CD4-positive, alpha-beta T cell treated with Interleukin-17A for 1 hour (primary cell): ENCODE measurements at places on chromosomes 2 and 18.
A peak's percentile ranks its signal among the peaks of the same experiment; 100 is the strongest.

- DNase-seq: no peak
Observed at GRCh38 chr2:118698564-118698963, 148.9 kb downstream of the EN1 start.

GRCh38 chr2:226835420-226835795 is 446 bp upstream of the RHBDD1 start:
- DNase-seq: no peak

DNA sequence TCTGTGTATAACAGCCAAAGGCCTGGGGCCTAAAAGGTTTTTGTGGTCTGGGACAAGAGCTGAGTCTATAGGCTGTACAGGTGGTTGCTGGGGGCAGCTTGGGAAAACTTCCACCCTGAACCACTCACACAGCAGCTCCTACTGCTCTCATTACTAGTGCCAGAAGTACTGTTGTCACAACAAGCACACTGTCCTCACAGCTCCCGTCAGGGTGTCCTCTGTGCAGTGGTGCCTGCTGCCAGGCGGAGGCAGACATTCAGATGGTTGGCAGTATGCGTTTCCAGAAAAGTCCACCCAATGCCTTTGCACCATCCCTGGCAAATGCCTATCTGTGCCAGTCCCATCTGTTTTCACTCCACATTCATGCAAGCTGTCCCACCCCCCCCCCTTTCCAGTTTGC is 58.5 kb downstream of the EPAS1 start:
- no peak for DNase-seq

GRCh38 chr2:120480903-120481445 is 135.0 kb downstream of the INHBB start:
- DNase-seq: no peak

- DNase-seq: no peak
Observed at GRCh38 chr2:226888971-226889370, 53.1 kb downstream of the RHBDD1 start.

DNA sequence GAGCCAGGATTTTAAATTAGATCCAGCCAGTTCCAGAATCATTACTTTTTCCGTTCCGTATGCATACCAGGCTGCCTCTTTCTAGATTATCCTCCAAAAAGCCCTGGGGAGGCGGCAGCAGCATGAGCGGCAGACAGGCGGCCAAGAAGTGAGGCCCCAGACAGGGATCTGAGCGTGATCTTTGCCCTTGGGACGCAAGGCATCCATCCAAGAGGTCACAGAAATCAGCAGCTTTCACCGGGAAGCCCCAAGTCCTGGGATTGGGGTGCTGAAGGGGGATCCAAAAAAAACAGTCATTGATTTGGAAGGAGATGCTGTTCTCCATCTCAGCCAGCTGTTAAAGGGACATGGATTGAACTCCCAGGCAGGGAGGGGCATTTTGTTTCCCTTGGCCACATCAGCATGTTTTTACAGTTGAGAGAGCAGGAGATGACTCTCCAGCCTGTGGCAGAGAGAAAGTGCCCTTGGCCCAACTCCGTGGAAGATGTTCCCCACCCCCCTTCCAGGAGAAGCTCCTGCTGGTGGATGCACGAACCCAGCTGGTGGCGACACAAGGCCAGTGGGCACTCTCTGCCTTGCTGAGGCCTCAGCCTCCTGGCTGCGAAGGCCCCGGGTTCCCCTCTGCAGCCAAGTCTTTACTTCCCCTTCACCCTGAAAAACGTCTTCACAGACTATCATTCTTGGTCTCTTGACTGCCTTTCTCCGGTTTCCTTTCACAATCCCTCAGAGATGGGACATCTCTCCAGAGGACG is 265.6 kb downstream of the ANAPC1 start:
- no peak for DNase-seq

- DNase-seq: peak; percentile 71
Observed at GRCh38 chr2:42086500-42086953, 38.7 kb downstream of the PKDCC start.

DNA sequence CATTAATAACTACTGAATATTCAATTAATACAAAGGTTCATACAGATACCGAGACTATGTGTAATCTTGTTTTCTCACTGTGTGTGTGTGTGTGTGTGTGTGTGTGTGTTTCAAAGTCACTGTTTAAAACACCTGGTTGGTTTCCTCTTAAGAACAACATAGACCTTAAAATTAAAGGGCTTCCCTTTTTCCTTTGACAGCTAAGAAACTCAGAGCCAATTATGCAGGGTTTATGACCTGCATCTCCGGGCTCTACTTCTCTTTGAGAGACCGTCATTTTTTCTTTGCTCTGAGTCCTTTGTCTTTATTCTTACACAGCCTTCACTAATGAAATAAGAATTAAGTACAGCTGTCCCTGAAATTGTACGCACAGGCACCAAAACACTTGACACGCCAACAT is 145.6 kb downstream of the HDAC4 start:
- DNase-seq: no peak

DNA sequence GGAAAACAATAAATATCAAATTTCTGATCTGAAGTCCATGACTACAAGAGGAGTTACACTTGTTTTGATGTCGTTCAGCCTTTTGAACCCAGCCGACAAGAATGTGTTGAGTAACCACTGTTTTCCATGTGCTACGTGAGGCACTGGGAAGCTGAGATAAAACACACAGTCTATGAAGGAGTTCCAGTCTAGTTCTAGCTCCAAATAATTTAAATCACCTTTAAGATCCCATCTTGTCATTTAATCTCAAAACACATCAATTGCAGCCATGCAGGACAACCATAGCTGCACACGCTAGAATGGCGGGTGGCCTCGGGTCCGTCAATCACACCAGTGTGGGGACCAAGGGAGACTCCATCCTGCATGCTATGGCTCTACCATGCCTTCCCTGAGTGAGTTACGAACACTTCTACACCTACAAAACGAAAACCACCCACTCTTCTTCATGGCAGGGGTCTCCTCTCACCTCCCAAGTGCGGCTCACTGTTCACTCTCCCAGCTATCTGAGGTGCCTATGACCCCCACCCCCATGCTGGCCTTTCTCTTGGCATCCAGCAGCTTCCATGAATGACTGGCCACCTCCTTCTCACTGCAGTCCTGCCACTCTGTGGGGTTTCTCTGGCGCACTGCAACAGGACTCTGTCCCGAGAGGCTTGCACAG is 3.8 kb downstream of the FHL2 start:
- no peak for DNase-seq

DNA sequence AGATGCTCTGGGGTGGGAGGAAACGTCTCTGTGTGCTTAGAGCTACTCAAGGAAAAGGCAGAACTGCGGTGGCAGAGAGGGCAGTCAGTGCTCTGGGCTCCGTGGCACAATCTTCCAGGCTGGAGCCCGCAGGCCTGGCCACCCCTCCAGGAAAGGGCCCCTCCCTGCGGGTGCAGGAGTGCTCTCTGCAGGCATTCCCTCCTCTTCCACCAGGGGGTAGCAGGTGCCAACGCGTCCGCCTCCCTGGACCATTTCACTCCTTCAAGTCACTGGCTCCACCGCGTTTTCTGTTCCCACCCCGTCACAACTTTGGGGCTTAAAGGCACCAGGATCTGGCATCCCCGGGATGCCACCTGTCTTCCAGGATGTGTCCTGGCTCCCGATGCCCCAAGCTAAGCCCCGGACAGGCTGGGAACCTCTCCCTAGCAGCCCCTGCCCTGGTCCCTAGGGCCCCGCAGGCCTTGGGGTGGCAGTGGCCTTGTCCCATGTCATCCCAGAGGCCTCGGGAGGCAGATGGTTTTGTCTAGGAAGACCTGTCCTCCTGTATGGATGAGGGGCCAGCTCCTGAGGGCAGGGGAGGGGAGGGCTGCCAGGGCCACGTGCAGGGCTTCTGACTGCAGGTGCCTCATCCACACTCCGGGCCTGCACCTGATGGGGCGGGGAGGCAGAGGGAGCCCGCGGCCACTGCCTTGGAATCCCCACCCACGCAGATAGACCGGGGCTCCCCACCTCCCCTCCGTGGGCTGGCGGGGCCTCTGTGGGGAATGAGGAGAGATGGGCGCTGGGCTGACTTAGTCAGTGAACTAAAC is 26.4 kb downstream of the KCNIP3 start:
- no peak for DNase-seq

DNA sequence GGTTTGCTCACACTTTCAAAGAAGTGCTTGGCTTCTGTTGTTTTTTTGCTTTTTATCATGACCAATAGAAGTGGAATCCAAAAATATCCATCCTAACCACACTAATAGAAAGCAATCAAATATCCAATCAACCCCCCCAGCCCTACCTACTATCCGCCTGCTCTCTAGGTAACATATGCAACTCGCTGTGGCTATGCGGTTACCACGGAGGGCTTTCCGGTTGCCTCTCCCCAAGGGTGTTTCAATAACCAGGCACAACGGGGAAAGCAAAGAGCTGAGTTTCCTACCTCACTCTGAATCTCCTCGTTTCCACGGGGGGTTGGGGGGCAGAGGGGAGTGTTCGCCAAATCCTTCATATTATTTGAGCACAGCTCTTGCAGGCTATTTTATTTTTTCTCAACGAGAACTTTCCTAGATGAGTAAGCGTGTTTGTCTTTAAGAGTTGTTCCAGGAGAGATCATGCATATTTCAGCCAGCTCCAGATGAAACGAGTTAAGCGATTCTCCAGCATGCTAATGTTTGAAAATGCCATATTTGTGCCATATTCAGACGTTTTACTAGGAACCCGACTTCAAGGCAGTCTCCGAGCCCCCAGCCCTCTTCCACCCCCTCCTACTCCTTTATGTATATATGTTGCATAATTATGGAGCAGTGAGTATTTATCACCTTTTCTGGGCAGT is 30.3 kb downstream of the PAX3 start:
- no peak for DNase-seq

GRCh38 chr2:207244971-207245925 is 79.5 kb upstream of the KLF7 start:
- DNase-seq: no peak

- no peak for DNase-seq
Observed at GRCh38 chr2:34822616-34823015, 1223.5 kb upstream of the FAM98A start.

GRCh38 chr18:42141439-42141838 is 186.4 kb downstream of the PIK3C3 start:
- no peak for DNase-seq

GRCh38 chr2:238743243-238744065 is 104.4 kb upstream of the TWIST2 start:
- no peak for DNase-seq

DNA sequence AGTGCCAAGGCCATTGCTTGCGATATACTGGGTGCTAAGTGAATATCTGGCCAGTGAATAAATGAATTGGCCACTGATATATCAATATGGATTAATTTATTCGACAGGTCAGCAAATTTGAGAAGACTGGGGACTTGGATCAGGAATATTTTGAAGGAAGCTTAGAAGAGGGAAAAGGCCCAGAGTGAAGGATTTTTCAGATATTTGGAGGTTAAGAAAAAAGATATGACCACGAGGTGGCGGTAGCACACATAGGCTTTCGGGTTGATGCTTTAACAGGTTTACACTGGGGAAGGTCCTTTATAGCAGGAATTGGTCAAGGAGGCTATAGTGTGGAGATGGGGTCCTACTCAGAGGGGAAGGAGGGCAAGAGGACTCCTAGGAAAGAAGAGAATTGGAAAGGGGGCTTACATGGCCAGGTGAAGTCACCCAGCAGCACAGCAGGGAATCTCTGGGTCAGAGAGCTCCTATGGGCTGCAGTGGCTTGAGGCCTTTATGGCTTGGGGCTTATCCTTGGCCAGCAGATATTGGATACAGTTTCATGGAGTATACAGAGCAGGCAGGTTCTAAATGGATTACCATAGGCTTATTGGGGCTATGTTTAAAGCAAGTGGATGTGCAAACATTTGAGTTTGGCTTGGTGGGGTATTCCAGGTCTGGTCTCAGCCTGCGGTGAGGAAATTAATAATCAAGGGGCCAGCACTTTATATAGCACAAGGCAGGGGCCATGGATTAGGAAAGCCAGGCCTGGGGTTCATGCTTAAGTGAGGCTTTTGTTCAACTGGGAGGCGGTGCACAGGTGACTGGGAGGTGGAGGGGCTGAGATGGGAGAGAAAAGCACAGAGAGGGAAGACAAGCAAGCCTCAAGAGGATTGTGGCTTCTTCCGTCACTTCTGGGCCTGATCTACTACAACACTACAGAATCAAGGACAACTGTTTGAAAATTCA is 9.7 kb downstream of the IL1RN start:
- peak; percentile 58 for DNase-seq

- no peak for DNase-seq
Observed at GRCh38 chr2:63962186-63962585, 57.0 kb downstream of the VPS54 start.

DNA sequence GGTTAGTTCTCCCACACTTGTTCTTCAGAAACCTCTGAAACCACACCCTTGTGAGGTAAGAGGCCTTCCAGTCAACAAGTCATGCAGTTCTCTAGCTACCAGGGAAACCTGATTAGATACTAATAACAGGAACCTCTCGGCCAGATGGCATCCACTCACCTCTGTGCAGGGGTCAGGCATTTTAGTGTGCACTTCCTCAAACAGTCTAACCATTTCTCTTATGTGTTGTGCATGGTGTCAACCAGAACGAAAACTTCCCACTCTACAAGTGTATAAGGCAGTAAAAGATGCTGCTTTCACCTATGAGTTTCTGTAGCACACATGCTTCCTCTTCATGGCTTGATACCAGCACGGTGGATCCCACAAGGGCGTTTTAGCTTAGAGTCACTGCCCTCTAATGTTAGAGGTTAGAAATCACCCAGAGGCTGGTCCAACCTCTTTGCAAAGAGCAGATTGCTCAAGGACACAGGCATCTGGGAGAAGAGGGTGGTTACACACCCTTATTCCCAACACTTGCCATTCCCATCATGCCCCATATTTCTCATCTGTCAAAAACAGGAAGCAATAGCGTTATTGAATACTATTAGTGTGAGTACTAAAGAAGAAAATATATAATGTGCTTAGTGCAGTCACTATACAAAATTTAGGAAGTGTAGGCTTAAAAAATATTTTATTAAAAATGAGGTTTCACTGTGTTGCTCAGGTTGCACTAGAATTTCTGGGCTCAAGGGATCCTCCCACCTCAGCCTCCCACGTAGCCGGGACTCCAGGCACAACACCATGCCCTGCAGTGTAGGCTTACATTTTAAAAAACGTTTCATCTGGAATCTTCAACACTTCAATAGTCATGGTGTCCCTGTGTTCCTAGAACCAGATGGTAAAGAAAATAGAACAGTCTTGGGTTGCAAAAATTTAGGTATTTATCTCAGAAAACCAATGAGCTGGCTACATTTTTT is 34.5 kb upstream of the RAB31 start:
- DNase-seq: peak; percentile 38

DNA sequence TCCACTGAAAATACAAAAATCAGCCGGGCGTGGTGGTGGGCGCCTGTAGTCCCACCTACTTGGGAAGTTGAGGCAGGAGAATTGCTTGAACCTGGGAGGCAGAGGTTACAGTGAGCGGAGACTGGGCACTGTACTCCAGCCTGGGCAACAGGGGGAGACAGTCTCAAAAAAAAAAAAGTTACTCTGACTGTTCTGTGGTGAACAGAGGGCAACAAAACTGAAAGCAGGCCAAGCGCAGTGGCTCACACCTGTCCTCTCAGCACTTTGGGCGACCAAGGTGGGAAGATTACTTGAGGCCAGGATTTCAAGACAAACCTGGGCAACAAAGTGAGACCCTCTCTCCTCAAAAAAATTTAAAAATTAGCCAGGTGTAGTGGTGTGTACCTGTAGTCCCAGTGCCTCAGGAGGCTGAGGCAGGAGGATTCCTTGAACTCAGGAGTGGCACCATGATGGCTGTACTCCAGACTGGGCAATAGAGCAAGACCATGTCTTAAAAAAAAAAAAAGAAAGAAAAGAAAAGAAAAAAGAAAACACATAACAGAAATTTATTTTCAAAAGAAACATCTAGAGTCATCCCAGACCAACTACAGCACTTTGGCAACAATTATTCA is 13.6 kb upstream of the RTN4 start:
- no peak for DNase-seq

- DNase-seq: no peak
Observed at GRCh38 chr2:201234663-201235135, 25.6 kb upstream of the CASP8 start.

- no peak for DNase-seq
Observed at GRCh38 chr2:217167531-217167930, 307.7 kb upstream of the TNP1 start.
